Stimulated activated CD4-positive, alpha-beta T cell treated with anti-CD3 and anti-CD28 coated beads, Interleukin-15, amount 100 ng/mL, for 1 hour (primary cell): ENCODE measurements at places on chromosomes 6 and 20.

DNA sequence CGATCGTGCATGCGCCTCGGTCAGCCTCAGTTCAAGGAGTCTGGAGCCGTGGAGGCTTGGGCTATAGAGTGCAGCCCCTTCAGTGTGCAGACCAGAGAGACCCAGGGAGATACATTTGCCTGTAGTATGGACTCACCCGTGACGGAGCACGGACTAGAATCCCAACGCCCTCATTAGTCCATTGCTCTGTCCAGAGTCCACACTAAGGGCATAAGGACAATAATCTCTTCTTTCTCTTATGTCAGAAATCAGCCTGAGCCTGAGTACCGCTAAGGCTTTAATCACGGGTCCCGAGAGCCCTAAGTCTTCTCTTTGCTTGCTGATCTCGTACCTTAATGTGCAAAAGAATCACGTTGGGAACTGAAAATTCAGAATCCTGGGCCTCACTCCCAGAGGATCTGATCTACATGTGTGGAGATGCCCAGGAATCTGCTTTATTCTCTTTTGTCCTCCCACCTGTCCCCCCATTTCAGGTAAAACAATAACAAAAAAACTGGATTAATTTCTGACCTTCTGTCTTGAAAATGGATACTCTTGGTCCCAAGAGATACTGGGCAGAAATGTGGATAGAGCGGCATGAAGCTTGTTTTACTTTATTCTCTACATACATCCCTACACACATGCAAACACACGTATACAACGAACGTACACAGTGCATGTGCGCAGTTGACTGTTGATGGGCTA is 671 bp downstream of the BPHL start:
- DNase-seq: no peak

DNA sequence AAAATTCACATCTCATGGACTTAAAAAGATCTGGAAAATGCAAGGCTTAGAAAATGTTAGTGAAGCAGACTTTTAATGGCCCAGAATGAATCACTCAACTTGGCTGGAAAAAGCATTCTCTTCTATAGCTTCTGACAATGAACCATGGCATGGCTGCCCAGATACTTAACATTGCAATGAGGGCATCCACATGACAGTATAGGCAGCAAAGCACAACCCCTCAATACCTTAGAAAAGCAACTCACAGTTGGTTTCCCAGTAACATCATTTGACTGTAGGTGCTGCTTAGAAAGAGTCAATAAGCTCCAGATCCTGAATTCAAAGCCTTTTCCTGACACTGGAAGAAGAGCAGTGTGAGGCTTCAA is 155.8 kb downstream of the EYA4 start:
- DNase-seq: no peak

GRCh38 chr6:157823528-157824370 is 703 bp downstream of the SNX9 start:
- peak; percentile 44 for DNase-seq

DNA sequence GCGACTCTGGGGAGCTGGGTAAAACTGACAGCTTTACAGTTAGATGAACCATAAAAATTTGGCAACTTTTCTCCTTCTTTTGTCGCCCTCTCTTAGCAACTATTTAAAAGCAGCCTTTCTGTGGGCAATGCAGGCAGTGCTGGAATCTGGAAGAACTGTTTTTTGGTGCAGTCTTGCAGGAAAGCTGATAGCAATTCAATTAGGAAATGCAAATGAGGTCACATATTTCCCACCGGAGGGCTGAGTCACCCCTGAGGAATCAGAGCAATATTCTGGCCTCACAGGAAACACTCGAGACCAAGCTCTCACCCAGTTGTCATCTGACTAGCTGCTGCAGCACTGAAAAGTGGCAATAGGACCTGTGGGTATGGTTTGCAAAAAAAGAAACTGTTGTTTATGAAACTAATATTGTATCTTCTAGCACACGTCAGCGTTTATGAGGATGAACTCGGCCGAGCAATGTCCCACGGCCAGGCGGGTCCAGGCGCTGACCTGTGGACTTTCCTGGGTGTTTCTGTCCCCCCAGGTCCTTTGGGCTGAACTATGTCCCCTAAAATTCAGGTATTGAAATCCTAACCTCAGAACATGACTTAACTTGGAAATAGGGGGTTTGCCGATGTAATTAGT is 312.3 kb downstream of the TAF4 start:
- no peak for DNase-seq

GRCh38 chr20:43955062-43955749 is 40.6 kb downstream of the TOX2 start:
- DNase-seq: no peak

DNA sequence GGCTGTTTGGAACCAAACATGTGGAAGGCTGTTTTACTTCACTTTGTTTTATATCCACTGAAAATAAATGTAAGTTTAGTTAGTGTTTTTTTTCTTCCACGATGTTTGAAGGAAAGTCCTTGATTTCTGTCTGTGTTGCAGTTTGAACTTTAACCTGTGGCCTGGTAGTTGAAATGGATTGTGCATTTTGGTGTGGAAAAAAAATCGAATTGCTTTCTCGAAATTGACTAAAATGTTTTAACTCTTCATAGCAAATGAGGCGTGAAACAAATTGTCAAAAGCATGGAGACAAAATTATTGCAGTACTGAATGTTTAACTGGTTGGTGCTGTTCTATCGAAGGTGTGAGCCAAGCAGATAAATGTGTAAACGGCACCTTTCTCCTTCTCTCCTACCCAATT is 24.5 kb downstream of the ARID1B start:
- DNase-seq: no peak
